ENCODE measurements at places on chromosomes 13 and 19.

- no peak for DNase-seq
These were observed 73.5 kb upstream of the PCDH17 start for GRCh38 chr13:57558051-57558467.

- no peak for DNase-seq
These were observed 223.8 kb downstream of the TDRD3 start for GRCh38 chr13:60620611-60621395.

DNA sequence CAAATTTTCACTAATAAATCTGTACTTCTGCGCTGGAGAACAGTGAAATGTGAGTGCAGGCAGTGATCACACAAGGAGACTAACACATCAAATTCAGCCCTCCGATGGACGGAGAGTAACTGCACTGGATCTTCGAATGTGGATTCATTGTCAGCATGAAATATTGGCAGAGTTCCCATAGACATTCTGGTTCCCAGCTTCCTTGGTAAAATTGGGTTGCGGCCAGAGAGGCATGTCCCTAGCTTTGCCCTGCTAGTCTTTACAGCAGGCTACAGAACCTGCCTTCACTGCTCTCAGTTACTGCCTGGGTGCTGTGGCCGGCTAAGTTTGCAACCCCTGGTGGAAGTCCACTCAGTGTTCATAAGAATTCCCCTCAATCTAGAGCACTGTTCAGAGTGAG lies 32.3 kb upstream of the UQCRFS1 start:
- no peak for DNase-seq

GRCh38 chr13:76638181-76638580 lies 248.0 kb downstream of the KCTD12 start:
- DNase-seq: no peak

DNA sequence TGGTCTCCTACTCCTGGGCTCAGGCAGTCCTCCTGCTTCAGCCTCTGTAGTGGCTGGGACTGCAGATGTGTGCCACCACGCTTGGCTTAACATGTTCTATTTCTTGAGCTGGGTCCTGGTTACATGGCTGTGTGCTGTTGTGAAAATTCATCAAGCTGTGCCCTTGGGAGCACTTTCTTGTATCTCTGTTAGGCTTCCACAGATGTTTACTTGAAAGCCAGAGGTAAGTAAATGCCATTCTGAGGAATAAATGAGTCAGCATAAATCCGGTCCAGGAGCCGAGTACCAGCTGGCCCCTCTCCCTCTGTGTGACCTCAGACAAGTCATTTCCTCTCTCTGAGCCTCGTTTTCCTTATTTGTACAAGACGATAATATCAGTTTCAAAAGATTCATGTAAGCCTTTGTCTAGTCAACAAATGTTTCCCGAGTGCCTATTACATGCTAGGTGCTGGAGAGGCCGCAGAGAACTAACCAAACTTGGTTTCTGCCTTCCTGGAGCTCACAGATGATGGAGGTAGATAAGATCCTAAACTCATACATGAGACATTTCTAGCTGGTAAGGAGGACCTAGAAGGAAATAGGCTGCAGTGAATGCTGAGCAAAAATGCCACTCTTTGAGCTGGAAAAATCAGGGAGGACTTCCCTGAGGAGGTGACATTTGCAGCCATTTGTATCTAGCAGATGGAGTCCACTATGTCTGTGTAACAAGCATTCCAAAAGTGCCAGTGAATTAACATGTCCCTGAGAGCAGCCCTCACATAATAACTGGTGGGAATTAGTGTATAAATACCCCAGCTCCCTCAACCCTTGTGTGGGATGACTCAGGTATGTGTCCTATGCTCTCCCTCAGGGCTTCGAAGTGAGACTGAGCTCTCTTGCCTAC lies 2.7 kb upstream of the RASAL3 start:
- DNase-seq: no peak

- no peak for DNase-seq
These were observed 79.9 kb upstream of the MYCBP2 start for GRCh38 chr13:77406644-77407440.

DNA sequence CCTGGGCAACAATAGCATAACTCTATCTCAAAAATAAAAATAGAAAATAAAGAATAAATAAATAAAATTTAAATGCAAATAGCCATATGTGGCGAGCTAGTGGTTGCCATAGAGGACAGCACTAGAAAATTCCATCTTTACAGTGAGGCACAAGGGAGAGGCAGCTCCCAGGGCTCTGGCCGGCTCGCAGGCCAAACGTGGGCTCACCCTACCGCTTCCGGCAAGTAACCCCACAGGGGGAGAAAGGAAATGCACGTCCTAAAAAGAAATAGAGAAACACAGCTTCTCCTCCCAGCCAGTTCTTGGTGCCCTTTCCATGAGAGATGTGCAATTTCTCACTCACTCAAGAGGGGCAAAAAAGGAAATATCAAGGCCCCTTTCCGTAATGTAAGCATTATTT lies 12.4 kb upstream of the GRWD1 start:
- no peak for DNase-seq

DNA sequence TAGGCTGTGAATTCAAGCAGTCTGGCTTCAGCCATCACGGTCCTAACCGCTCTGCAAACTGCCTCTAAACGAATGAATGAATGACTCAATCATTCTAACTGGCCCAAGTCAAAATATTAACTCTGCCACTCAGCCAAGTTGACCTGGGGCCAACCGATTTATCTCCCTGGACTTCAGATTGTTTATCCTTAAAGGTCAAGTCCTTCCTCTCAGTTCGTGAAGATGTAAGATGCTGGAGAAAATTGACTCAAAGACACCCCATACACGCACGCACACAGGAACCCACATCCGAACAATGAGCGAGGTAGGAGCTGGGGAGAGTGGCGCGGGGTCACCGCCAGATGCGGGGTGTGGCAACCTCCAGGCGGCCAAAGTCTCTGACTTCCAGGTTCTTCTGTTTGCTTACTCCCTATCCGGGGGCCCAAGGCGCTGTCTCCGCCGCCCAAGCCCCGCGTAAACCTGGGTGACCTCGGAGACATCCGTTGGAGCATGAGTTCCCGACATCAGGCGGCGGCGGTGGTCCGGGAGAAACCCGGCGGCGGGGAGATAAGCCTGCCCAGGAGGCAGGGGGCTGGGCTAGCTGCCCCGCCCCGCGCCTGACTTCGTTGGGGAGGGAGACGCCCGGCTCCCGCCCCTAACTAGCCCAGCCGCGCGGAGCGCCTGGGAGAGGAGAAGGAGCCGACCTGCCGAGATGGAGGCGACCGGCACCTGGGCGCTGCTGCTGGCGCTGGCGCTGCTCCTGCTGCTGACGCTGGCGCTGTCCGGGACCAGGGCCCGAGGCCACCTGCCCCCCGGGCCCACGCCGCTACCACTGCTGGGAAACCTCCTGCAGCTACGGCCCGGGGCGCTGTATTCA lies at the start of gene CYP2S1:
TSS of gene CYP2S1 (plus strand) at position 646 of the 856 bp plus-strand sequence. CDS start at position 692, 46 bp downstream.
- no peak for DNase-seq

DNA sequence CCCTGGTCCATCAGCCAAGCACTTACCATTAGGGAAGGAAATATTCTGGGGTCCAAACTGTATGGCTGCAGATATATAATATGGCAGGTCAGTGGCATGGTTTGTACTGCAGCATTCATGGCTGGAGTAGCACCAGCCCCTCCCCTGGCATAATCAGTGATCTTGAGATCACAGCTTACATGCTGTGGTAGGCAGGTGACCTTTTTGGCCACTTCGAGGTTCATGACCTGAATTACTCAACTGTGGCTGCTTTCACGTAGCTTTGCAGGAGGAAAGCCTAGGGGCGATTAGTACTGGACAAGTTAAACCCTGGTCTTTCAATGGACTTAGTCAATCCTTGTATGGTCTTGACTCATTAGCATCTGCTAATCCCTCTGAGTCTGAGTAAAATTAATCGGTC lies 169.8 kb downstream of the SPRY2 start:
- DNase-seq: no peak

DNA sequence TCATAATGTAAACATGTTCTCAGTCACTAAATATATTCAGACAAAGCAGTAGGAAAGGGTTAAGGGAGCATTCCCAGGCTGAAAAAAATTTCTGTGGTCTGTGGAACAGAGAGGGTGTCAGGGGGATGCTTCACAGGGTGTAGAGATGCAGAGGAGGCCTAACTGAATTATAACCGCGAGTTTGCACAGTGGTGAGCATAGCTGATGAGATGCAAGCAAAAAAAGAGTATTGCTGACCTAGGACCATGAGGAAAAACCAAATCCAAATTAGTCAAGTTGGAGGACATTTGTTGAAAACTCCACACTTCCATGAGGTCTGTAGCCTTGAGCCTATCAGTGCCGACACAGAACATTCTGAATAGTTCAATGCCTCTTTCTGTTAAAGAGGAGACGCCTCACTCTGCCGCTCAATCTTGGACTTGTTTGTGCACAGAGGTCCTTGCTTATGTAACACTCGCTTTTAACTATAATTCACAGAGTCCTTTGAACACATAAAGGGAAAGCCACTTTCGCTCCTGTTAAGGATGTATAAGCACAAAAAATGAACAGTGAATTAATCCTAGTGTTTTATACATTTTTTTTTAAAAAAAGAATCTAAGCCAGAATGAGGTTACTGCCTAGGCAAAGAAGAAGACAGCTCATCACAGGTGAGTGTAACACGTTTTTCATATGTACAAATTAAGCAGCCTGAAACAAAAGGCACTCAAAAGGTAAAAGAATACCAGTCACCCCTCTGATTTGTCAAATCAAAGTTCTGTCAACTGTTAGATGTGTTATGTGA lies 25.8 kb upstream of the INTS6 start:
- no peak for DNase-seq

DNA sequence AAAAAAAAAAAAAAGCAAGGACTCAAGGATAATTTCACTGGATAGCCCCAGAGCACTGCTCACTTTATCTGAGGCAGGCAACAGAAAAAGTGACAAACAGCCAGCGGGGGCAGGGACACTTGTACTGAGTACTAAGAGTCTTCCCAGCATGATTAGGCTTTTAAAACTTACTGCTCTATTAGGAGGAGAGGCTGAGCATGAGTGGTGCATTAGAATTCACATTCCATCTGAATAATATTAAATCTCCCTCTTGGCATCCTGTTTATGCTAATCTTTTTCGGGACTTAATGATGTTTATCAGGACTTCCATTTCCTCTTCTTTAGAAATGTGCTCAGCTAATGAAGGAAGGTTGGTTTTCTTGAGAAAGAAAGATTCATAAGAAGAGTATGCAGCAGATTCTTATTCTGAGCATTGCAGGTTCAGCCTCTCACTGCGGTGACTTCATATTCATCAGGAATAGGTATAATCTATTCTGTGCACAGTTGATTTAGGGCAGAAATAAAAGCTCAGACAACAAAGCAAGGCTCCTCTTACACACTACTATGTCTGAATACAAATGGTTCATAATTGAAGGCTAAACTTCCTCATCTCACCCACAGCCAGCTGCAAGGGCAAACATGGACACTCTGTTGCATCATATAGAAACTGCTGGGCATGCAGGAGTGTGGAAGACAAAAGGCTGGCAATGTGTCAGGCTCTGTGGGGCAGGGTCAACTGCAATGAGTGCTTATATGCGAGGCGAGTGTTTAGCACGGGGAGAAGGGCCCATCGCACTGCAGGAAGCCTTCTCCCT lies 107.0 kb downstream of the KL start:
- no peak for DNase-seq

DNA sequence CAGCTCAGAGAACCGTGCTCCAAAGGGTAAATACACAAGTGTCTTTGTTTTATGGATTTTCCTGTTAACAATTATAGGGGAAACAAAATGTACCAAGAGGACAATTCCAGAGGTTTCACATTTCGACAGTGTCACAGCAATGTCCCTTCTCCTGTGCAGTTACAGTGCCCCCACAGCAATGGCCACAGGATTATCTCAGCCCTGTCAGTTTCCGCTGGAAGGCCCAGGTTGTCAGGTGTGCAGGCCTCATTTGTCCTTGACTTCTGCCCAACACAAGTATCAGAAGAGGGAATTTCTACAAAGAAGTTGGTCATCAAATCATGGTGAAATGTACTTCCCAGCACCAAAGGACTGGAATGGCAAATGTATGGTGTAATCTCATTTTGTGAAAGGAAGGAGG lies 11.2 kb upstream of the N4BP2L2 start:
- DNase-seq: no peak

GRCh38 chr19:55160128-55160985 lies 2.8 kb upstream of the TNNI3 start:
- DNase-seq: no peak

- no peak for DNase-seq
These were observed 14.9 kb downstream of the FGF21 start for GRCh38 chr19:48770266-48770665.

GRCh38 chr13:52706081-52706480 lies 33.5 kb downstream of the CNMD start:
- DNase-seq: no peak

DNA sequence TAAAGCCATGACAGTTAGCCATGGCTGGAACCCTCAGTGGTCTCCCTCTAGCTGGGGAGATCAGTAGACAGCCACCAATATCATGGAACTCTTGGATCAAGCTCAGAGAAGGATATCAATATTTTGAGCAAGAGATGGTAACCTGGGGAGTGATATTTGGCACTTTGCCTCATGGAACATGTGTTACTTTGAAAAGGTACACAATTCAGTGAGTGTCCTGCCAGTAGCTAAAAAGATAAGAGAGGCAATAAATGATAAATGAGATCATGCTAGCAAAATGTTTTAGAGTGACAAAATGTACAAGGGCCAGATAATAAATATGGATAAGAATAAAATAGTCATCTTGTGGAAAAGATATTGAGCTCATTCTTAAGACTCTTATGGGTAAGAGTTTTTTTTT lies 1618.7 kb downstream of the OLFM4 start:
- no peak for DNase-seq

- no peak for DNase-seq
These were observed 1.8 kb upstream of the CEACAM8 start for GRCh38 chr19:42596391-42597072.

DNA sequence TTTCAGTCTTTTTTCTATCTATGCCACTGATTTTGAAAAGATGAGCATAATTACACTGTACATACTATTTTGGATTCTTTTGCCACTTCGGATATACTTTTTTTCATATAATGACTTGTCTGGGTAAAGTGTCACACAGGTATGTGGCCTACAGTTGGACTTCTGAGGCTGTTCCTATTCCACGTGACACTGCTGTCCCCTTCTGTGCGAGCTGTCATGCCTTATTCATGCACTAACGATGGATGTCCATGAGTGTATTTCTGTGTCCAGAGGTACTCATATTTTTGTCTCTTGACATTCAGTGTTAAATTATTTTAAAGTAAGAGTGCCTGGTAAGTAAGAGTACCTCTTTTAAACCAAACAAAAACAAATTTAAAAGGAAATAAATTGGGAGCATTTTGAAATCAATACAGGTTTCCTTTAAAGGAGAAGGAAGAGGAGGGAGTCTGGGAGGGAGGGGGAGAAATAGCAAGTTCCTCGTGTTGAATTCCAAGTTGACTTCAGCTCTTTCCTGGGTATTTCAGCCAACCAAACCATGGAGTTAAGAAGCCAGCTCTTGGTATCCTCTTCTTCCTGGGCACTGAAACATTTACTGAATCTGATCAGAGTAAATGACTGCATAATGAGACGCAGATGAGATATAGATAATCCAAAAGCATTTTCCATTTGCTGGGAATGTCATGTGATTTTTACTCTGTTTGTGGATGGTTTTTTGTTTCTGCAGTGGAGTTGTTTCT lies 61.3 kb downstream of the TNFRSF19 start:
- no peak for DNase-seq

GRCh38 chr13:39915418-39915817 lies 260.0 kb downstream of the COG6 start:
- DNase-seq: no peak

GRCh38 chr19:6199240-6199994 lies 64.0 kb downstream of the ACSBG2 start:
- DNase-seq: peak; percentile 86
